ENCODE measurements at places on chromosomes 5 and 9.
A peak's percentile ranks its signal among the peaks of the same experiment; 100 is the strongest.

DNA sequence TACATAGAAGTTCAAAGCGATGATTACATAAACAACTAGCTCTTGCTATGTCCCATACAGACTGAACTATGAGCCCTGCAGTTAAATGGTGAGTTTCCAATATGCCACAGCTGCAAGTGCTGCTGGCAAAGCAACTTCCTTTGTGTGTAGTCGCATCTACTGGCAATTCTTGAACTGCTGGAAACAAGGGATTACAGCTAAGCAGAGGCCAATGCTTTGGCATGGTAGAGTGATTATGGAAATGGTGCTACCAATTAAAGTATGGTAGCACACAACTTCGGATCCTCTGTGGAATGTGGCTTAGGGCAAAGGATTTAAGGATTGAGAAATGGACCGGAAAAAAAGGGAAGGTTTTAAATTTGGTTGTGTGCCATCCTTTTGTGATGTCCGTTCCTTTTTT, 856.6 kb downstream of the MAT2B start:
- DNase-seq, result no peak

DNA sequence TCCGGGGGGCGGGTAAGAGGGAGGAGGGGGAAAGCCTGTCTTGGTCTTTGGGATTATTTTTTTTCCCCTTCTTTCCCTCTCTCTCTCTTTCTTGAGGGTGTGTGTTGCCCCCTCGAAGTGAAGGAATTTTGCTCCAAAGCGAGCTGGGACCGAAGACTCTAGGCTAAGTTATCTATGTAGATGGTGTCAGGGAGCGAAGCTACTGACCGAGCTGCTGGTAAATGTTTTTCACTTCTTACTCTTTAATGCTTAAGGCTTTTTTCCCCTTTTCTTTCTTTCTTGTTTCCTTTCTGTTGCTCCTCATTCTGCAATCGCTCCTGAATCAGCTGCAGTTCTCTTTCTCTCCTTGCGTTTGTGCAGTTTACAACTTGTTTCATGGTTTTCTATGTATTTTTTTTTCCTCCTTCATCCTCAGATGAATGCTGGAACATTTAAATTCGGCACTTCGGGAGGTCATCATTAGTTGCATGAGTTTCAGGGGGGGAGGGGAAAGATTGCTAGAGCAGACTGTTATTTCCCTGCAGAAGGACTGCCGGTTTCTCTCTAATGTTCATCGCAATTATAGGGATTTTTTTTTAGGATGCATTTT, 1312.0 kb upstream of the WWC1 start:
- no peak for DNase-seq

- DNase-seq, result peak; percentile 8
Measured at GRCh38 chr5:160071516-160071915, 47.7 kb downstream of the PWWP2A start.

DNA sequence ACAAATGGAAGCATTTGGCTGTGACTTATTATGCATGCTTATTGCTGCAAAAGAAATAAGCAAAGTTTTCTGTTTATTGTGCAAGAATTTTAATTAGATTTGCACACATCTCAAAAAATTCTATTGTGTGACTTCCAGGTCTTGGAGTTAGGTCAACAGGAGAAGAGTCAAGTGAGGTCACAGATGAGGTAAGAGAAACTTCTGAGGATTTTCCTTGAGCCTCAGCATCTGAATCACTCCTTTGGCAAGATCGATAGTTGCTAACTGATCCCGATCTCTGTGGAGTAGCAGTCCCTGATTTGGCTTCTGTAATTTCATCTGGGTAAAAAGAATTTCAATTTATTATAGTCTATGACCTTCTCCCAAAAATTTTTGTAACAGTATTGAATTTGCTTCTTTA, 6.9 kb upstream of the TTC33 start:
- DNase-seq, result no peak

GRCh38 chr5:42962124-42962523, 78.0 kb downstream of the ANXA2R start:
- DNase-seq, result no peak

- DNase-seq, result no peak
Measured at GRCh38 chr5:159628703-159629102, 287.6 kb upstream of the ADRA1B start.

DNA sequence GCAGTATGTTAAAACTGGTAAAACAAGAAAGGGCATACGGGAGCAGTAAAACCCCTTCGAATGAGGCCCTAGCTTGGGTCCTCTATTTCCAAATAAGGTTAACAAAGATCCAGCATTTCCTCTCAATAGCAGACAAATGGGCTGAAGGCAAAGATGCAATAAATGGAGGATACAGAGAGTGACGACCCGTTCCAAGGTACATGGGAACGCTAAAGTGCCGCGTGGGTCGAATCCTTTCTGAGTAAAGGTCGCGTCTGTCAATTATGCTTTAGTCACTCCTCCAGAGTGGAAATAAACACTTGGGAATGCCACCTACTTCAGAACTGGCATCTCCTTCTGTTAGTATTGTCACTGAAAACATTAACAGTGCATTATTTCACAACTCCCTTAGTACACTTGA, 24.7 kb downstream of the ARL15 start:
- DNase-seq, result no peak

- DNase-seq, result no peak
Measured at GRCh38 chr9:94663140-94663539, 23.8 kb upstream of the FBP1 start.

GRCh38 chr5:168346417-168346816, 55.0 kb downstream of the WWC1 start:
- DNase-seq, result peak; percentile 88

DNA sequence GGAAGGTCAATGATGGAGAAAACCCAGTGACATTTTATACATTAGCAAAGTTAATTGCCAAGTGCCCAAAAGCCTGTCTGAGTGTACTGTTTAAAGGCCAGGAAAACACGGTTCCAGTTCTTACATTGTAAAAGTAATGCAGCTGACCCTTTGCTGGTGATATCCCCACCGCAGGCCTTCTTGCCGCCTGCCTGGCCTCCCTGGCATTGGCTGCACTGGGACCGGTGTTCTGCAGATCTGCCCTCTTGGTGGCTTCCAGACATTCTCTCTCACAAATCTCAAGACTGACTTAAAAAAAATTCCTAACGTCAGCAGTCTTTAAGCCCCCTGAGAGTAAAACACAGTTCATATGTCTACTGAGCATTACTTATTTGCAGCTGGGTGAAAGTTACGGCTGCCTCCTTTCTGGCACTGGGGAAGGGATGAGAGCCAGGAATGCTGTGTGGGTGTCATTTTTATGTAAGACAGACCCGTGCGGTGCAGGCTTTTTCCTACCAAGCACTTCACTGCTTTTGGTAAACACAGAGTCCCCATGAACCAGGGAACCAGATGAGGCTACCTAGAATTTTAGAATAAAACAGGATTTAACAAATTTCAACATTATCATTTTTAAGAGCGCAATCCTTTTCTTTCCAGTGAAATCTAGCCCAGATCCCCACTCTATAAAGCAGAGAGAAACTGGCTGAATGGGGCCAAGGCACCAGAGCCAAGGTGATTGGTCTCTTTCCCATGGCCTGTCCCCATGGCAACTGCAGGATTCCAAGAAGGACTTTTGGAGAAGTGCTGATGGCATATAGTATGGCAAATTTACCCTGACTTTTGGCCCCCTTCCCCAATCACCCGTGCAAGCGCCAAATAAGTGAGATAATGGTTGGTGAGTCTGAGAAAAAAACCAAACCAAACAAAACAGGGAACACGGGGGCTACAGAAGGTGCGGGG, 80.8 kb downstream of the LMNB1 start:
- DNase-seq, result no peak

GRCh38 chr5:76388236-76388635, 14.8 kb upstream of the IQGAP2 start:
- DNase-seq, result peak; percentile 31

All from trophoblast cell (in vitro differentiated cells and primary cell).